CD8-positive, alpha-beta T cell (primary cell): ENCODE measurements at places on chromosomes 2 and 18. TPM values are rescaled to one million over a fixed set of nuclear protein-coding genes. Genes with fewer than 3 reads are reported as not detected.

Gene STON1
- total RNA-seq, result 1.4 TPM

Gene TMEM200C
- not detected for total RNA-seq

Gene HTRA2
- total RNA-seq, result 15.7 TPM

Gene LCT
- 0.06 TPM for total RNA-seq

Gene TRIM43
- not detected for total RNA-seq

DNA sequence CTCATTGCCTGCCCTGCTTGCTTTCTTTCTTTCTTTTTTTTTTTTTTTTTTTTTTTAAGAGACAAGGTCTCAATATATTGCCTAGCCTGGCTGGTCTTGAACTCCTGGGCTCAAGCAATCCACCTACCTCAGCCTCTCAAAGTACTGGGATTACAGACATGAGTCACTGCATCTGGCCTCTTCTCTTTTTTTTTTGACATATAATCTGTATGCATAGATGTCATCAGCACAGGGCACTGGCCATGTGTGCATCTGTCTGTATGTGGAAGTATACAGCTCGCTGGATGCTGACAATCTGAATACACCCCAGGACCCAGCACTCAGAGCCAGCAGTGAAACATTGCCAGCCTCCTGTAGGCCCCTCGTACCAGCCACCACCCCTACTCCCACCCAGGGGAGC is 49.5 kb downstream of the TFCP2L1 start:
- DNase-seq, result no peak

DNA sequence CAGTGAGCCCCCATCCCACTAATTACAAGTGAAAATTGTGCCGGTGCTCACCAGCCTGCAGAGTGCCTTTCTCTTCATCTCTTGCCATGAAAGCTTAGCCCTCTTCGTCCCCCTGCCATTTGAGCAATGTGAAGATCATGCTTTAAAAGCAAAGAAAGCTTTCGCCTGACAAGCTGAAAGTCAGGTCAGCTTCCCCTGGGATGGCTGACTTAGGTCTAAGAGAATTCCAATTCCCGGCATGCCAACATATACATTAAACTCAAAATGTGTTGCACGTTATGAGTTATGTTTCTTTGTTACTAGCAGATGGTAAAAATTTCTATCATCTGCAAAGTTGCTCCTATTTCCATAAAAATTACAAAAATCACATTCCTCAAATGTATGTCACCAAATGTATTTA is 129.8 kb downstream of the AFF3 start:
- DNase-seq, result no peak

GRCh38 chr2:10239561-10239967 is 63.1 kb upstream of the HPCAL1 start:
- DNase-seq, result no peak

GRCh38 chr2:214019973-214020345 is 390.9 kb upstream of the VWC2L start:
- DNase-seq, result no peak

DNA sequence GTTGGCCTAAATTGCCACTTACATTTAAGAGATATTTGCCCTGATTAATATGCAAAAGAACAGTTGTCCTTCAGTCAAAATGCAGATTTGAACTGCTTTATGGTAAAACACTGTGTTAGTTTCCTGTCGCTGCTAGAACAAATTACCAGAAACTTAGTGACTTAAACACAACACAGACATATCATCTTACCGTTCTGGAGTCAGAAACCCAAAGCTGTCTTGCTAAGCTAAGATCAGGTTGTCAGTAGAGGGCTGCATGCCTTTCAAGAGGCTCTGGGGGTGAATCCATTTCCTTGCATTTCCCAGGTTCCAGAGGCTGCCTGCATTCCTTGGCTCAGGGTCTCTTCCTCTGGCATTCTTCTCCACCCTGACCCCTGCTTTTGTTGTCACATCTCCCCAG is 149.5 kb downstream of the FAM161A start:
- no peak for DNase-seq

DNA sequence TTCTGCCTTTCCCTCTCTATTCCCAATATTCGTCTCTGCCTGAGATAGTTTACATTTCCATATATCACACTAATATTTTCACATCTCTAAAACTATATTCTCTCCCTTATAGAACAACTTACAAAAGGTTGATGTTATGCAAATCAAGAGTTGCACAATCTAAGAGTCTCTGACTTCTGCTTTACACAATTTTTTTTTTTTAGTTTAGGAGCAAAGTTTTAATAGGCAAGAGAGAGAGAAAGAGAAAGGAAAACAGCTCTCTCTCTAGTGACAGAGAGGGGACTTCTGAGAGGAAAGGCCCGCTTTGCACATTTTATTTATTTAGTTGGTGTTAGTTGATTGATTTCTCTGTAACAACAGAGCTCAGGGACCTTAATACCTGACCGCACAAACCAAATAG is 380.2 kb downstream of the TXNL1 start:
- DNase-seq, result no peak

- DNase-seq, result no peak
Measured at GRCh38 chr2:20698916-20699613, 32.1 kb downstream of the GDF7 start.

GRCh38 chr18:57728941-57729511 is 74.1 kb downstream of the ATP8B1 start:
- no peak for DNase-seq

GRCh38 chr18:25875551-25876240 is 214.7 kb downstream of the SS18 start:
- DNase-seq, result no peak

DNA sequence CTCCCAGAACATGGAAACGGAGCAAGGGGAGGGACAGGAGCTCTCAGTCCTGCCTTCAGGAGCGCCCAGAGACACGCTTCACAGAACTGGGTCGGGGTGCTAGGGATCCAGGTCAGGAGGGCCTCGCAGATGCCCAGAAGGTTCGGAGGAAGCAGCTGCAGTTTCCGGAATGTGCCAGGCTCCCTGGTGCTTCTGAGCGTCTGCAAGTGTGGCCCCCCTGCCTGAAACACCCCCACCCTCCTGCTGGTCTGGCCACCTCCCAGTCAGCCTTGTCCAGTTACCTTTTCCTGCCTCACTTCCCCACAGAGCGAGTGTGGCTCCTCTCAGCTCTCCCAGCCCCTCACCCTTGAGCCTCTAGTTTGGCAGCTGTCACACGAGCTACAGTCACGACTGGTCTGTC is 88.3 kb upstream of the TAF1B start:
- DNase-seq, result no peak

DNA sequence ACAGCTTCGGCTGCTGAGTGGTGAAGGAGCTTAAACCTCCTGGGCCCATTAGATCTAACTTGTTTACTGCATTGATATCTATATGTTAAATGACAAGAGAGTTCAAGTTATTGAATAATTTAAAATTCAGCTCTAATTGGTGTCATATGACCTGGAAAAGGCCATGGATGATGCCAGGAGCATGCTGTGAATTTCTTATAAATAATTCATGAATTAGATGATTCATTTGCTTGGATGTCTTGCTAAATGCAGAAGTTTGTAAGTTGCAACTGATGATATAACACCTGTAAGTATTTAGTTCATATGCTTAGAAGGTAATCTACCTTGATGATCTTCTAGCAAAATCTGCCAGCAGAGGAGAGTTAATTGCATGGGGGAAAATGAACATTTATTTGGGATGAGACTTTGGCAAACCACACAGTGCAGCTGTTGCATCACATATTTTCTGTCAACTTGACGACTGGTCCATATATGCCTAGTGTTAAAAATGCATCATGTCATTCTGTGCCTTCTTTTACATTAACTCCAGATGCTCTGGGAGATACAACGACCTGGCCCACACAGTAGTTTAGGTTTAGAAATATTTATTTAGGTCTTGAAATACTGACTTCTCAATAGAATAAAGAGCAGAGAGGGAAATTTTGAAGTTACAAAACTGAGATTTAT is 226.3 kb downstream of the KIAA1328 start:
- DNase-seq, result no peak

DNA sequence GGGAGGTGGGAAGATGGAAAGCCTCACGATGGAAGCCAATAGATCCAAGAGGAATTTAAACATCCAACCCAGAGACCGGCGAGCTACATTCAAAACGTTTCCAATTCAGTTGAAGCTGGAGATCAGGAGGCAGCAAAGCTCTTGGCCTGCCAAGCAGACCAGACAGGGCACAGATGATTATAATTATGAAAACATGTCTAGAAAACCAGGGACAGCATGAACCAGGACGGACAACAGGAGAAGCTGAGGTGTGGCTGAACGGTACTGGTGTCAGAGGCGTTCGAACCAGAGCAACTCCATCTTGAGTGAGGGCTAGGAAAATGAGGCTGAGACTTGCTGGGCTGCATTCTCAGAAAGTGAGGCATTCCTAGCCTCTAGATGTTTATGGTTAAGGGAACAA is 102.2 kb upstream of the CCDC150 start:
- DNase-seq, result no peak
